ENCODE measurements at places on chromosomes 7 and 10.

DNA sequence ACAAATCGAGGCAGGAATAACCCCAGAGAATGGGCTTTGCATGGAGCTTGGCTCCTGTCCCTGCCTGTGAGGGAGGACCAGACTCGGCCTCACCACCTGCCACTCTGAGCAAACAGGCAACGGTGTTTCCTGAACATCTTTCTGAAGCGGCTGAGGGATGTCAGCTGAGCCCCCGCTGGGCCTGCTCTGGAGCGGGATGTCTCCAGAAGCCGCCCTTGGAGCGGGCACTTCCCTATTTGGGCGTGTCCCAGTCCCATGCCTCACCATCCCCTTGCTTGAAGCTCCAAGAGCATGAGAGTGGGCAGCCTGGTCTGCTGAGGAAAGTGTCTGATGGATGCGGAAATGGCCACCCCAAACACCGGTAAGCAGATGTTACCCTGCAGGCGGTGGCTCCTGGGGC, 10.2 kb downstream of the ALKBH4 start:
- DNase-seq = no peak

DNA sequence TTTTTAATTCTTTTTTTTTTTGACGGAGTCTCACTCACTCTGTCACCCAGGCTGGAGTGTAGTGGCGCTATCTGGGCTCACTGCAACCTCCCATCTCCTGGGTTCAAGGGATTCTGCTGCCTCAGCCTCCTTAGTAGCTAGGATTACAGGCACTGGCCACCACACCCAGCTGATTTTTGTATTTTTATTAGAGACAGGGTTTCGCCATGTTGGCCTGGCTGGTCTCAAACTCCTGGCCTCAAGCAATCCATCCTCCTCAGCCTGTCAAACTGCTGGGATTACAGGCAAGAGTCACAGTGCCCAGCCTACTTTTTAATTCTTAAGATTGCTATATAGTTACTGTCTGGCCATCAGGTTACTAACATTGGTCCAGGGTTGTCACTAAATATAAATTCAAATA, 59.6 kb downstream of the ZNF277 start:
- no peak for DNase-seq

- no peak for DNase-seq
These were observed 24.5 kb downstream of the TMEM209 start for GRCh38 chr7:130180571-130181262.

DNA sequence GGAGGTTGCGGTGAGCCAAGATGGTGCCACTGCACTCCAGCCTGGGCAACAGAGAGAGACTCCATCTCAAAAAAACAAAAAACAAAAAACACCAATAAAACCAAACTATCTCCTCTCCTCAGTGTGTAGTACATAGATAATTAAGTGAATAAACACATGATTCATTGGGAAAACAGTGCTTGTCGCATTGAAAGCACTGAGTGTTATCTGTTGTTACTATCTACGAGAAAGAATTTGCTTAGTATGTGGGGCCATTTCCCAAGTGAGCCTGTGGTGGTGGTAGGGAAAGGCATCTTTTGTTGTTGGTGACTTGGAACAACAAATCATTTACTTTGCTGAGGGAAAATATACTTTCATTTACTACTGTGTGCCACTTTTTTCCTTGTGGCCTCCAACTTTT, 42.6 kb downstream of the RSBN1L start:
- no peak for DNase-seq

- DNase-seq = no peak
These were observed 65.4 kb downstream of the MRPL32 start for GRCh38 chr7:42997611-42998010.

DNA sequence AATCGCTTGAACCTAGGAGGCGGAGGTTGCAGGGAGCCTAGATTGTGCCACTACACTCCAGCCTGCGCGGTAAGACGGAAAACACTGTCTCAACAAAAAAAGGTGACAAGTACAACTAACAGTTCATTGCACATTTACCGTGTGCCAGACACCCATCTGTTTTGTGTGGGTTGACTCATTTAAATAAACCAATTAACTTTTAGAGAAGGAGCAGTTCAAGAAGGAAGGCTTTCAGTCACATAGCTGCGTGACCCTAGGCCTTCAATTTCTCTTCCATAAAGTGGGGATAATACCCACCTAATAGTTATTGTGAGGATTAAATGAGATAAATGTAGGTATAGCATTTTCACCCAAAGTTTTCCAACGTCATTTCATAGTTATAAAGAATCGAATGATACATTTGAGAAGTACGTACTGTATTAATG, 52.3 kb upstream of the KDM7A start:
- no peak for DNase-seq

DNA sequence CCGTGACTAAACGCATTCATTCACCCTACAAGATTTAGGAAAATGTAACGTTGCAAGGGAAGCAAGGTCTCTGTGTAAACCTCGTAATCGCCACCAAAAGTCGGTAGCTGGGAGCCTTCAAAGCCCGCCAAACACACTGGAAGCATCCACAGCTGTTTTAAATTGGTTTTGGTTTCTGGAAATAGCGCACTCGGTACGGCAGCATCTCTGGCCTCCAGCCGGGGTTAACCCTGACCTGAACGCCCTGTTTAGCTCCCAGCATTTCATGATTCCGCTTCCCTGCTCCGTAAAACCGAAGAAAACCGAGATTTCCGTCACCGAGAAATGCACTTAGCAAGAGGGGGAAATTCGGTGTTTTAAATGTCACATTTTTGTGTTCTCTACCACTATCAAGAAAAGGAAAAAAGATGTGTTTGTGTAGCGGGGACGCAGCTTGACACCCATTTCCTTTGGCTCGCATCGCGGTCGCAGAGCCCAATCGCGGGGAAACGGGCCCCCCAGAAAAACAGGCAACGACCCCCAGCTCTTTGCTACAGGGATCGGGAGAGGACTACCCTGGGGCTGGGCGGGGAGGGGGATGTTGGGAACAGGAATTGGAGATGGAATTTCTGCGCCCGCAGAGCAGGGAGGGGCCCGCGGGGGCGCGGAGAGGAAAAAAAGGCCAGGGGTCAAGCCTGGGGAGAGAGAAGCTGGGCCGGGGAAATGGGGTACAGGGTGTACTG, 646 bp downstream of the SGCE start:
- peak; percentile 26 for DNase-seq

GRCh38 chr7:78175330-78176100, 376.9 kb downstream of the PHTF2 start:
- no peak for DNase-seq

GRCh38 chr10:30386801-30387588, 37.9 kb upstream of the MTPAP start:
- no peak for DNase-seq

DNA sequence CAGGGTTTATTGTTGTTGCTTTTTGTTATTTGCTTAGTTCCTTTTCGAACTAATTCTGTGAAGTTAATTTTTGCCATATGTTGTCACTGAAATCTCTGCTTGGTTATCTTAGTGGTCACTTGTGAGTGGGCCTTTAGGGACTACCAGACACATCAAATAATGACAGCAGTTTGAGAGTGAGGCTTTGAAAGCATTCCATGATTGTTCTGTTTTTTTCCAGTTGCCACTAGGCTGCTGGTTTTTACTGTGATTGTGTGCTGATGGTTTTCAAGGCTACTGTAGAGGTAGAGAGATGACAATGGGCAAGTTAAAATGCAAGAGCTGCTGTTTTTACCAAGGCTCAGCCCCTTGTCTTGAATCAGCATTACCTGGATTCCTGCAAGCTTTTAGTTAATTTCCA, 20.0 kb downstream of the SEPTIN7 start:
- DNase-seq = no peak

DNA sequence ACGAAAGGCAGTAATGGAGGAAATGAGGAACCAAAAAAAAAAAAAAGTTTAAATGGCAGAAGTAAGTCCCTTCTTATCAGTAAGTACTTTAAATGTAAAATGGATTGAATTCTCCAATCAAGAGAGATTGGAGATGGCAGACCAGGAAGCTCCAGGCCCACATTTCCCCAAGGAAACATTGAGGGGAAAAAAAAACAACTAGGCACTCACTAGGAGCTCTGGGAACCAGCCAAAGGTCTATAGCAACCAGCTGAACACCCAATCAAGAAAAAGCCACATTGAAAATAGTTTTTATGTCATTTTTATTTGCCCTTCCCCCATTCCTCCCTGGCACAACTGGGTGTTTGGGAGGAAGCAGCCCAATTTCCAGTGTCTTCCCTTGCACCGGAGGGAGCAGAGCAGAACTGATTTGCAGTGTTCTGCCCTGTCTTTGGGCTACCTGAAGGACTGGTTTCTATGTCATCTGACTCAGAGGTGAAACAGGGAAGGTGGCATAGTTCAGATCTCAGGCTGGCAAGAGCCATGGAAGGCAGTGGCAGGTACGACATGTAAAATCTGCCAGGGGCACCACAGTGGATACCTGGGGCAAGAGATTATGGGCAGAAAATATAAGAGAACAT, 121.9 kb downstream of the SMURF1 start:
- DNase-seq = no peak

DNA sequence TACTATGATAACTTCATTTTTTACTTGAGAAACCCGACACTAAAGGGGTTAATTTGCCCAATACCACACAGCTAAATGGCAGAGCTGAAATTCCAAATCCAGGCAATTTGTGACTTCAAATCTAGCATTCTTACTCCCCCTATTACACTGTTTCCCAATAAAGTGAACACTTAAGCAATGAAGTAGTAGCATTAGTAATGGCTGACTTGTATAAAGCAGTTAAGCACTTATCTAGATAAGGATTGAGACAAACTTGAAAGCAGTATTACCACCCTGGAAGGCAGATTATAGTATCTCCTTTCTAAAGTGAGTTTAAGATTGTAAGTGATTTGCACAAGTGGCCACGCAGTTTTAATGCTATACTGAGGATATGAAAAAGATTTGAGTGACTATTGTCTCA, 39.3 kb downstream of the WASL start:
- no peak for DNase-seq
